Germinal center (tissue), 1 donor: ENCODE measurements at places on chromosomes 3 and 15.

- no peak for DNase-seq
Observed at GRCh38 chr3:147507638-147508286, 98.6 kb downstream of the ZIC1 start.

GRCh38 chr3:42102571-42102970 is 11.4 kb downstream of the TRAK1 start:
- no peak for DNase-seq

GRCh38 chr15:34853001-34853758 is 57.8 kb upstream of the ACTC1 start:
- no peak for DNase-seq

- DNase-seq, result no peak
Observed at GRCh38 chr3:76367281-76367680, 581.9 kb upstream of the ZNF717 start.

DNA sequence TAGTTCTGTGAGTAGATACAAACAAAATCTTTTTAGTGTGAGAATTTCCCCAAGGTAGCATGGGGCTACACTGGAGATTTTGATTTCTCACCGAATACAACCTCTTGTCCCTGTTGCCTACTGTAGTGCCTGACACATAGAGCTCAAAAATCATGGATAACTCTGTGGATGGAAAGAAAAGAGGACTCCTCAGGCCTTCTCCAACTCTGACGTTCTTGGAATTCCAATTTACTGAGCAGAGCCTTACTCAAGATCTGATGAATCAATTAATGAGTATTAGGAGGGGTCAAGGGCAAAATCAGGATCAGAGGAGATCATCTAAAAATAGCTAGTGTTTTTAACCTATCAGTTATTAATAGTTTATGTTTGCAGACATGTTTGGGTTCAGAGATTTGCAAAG is 46.7 kb upstream of the PYDC2 start:
- no peak for DNase-seq

DNA sequence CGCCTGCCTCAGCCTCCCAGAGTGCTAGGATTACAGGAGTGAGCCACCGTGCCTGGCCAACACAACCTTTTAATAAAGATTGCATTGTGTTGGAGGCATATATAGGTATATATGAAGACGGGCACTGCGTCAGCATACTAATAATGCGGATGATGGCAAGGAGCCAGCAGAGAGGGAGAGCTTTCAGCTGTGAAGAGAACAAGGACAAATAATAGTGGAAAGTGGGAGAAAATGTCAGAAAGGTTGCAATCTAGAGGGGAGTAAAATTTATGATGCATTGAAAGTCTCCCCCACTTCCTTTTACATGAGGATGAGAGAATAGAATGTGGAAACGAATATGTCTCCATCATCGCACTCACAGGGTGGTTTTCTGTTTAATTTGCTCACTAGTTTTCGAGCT is 170.5 kb upstream of the TBL1XR1 start:
- no peak for DNase-seq

GRCh38 chr3:13296662-13297061 is 123.5 kb downstream of the NUP210 start:
- DNase-seq, result no peak

GRCh38 chr3:2810723-2811122 is 299.5 kb downstream of the IL5RA start:
- no peak for DNase-seq

GRCh38 chr3:61154457-61155198 is 96.6 kb downstream of the FHIT start:
- DNase-seq, result no peak

DNA sequence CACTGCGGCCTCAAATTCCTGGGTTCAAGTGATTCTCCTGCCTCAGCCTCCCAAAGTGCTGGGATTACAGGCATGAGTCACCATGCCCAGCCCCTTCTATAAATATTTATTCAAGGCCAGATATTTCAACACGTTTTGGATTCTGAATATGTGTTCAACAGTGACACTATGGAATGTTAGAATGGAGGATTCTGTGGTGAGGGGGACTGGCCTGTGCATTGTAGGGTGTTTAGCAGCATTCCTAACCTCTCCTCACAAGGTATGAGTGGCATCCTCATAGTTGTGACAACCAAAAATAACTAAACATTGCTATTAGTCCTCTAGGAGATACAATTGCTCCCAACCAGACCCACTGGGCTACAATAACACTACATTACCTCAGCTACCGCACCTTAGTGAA is 104.0 kb upstream of the ATP10A start:
- DNase-seq, result no peak

DNA sequence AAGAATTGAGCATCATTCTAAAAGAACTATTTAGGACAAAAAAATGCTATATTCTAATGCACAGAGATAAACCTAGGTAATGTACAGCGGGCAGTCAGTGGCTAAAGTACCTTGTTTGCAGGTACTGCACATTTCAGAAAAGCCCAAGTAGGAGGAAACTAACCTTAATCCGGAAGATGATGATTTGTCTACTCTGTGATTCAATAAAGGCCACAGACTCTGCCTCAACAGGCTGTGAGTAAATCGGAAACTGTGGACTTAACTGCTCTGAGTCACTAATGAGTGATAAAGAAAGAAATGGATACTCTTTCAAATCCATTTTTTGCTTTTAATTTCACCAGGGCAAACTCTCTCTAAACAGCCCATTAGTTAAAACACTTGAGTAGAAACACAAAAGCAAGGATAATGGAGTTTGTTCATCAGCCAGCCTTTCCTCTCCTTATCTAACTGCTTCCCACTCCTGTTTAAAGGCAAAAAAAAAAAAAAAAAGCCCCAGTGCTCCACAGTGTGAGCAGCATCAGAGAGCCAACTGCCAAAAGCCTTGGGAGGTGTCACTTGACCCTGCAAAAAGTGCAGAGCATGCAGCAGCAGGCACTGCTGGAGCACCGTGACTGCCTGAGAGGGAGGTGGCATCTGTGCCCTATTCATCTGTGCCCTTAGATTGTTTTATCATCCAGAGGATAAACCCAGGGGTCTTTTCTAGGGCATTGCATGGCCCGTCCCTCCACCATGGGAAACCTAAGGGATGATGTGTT is 187.7 kb downstream of the SATB1 start:
- DNase-seq, result no peak

GRCh38 chr15:59946084-59946483 is 58.0 kb upstream of the FOXB1 start:
- DNase-seq, result no peak

DNA sequence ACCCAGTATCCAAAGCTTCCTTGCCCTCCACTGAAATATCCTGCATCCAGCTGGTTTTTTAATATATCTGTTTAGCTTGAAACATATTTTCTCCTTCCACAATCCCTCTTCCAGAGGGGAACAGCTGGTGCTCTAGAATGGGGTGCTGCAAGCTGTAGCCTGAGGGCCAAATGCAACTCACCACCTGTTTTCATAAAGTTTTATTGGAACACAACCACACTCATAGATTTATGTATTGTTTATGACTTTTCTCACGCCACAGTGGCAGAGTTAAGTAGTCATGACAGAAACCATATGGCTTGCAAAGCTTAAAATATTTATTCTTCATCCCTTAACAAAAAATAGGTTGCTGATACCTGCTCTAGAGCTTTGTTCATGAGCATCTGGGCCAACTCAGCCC is 298.7 kb downstream of the CLSTN2 start:
- no peak for DNase-seq

GRCh38 chr15:44711743-44712345 is 527 bp downstream of the B2M start:
- DNase-seq, result peak; percentile 51

DNA sequence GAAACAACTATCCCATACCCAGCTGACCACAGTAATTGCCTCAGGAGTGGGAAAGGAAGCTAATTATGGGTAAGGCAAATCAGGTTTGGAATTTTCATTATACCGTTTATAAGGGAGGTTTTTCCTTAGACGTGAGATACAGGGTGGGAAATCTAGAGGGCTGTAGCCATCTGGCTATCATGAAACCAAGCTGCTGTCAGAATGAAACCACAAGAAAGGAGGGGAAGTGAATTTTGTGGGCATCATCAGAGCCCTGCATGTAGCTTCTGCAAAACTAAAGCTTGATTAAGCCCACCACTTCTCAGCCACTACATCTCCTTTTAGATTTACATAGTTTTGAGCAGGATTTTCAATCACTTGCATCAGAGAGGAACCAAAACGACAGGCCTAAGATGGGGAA is 893.5 kb downstream of the TUSC7 start:
- no peak for DNase-seq

GRCh38 chr3:105402287-105402801 is 35.6 kb downstream of the ALCAM start:
- no peak for DNase-seq

GRCh38 chr15:101123222-101123910 is 128.5 kb downstream of the CHSY1 start:
- DNase-seq, result no peak

GRCh38 chr3:79516795-79517194 is 251.0 kb downstream of the ROBO1 start:
- DNase-seq, result no peak

GRCh38 chr3:194093842-194094241 is 42.1 kb upstream of the HES1 start:
- no peak for DNase-seq

- DNase-seq, result no peak
Observed at GRCh38 chr3:23435904-23436303, 232.8 kb downstream of the UBE2E2 start.

DNA sequence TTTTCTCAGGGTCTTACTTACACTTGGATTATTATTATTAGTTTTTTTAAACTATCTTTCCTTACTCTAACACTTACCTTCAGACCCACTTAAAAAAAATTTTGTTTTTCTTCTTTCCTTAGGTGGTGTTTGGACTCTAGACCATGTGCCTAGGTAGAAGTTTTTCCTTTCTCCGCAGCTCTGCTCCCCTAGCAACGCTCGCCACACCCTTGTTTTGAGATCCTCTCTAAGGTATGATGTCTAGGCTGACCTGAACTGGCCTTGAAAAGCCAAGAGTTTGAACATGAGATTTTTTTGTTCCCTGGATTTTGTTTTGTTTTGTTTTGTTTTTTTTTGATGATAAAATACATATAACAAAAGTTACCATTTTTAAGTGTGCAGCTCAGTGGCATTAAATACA is 16.2 kb downstream of the ZNF592 start:
- DNase-seq, result no peak

GRCh38 chr3:24657870-24658510 is 163.3 kb upstream of the THRB start:
- DNase-seq, result no peak

GRCh38 chr3:139427283-139428060 is 38.0 kb upstream of the COPB2 start:
- DNase-seq, result peak; percentile 49

DNA sequence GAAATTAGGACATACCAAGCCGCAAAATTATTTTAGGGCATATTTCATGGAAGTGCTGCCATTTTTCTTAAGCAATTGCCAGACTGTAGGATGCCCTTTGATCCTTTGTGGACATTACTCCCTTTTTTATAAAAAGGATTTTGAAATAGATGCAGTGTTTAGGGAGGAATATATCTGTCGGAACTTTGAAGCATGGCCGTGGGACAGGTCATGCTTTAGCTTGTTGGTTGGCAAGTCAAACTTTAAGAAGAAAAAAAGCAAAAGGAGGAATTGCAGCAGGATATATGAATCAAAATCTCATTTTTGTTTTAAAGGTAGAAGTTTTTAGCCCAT is 122.1 kb downstream of the MCTP2 start:
- DNase-seq, result no peak

GRCh38 chr15:82014989-82015388 is 30.8 kb downstream of the MEX3B start:
- DNase-seq, result no peak

GRCh38 chr15:78097667-78098066 is 5.3 kb downstream of the SH2D7 start:
- no peak for DNase-seq

DNA sequence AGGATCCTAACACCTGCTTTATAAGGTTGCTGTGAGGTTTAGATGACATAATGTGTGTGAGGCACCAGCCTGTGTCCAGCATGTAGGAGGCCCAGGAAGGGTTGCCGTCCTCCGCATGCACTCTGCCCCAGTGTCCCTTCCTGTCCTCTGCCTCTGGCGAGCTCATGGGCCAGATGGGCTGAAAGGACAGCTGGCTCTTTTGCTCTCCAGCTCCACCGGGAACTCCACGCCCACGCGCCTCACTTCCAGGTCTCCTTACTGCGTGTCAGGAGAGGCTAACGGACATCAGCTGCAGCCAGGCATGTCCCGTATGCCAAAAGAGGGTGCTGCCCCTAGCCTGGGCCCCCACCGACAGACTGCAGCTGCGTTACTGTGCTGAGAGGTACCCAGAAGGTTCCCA is 12.2 kb downstream of the MUC20 start:
- DNase-seq, result no peak

DNA sequence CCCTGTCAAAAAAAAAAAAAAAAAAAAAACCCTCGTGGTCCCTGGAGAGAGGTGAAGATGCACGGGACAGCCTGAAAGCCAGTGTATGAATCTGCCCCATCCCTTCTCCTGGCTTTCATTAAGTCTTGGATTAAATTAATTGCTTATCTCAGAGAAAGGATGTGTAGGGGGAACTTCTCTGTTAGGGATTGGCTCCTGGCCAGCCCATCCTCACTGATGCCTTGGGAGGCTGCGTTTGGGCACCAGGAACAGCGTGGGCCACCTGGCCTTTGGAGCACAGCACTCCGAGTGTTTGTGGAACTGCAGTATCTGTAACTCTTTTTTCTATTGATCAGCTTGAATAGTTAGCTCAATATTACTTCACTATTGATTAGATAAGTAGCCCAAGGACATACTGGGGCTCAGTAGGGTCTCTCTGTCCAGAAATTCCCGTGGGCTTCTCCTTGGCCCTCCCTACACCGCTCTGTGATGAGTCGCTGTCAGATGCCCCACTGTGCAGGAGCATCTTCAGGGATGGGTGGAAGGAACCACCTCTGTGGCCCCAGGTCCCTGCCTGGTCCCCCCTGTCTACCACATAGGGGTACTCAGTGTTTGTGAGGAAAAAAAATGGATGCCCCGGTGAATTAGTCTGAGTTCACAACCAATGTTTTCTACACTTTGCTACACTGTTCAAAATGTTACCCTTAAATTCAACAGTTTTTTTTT is 2.0 kb downstream of the PXYLP1 start:
- no peak for DNase-seq

DNA sequence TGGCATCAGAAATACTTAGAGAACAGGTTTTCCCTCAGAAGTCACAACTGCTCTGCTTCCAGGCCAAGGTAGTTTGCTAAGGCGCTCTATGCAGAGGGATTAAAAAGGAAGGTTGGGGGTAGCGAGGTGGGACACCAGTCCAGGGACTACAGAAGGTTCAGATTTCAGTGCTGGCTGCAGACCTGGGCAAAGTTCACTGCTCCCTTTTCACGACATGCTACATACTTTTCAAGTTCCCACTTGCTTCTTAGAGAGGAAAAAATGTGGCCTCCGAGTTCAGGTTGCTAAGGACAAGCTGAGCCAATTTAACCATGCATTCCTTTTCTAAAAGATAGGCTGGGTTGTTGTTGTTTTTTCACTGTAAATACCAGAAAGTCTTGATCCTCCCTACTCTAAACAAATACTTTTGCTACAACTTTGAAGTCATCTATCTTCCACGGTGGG is 158.6 kb upstream of the NR2F2 start:
- DNase-seq, result no peak

- DNase-seq, result peak; percentile 53
Observed at GRCh38 chr3:52385157-52385556, 59.7 kb downstream of the SEMA3G start.

- DNase-seq, result no peak
Observed at GRCh38 chr3:29274667-29275066, 6.2 kb upstream of the RBMS3 start.

- no peak for DNase-seq
Observed at GRCh38 chr3:113536627-113537101, 4.3 kb downstream of the SIDT1 start.

GRCh38 chr3:152333928-152334327 is 65.2 kb downstream of the MBNL1 start:
- no peak for DNase-seq

GRCh38 chr15:58608129-58608590 is 141.3 kb downstream of the ADAM10 start:
- DNase-seq, result no peak
